ENCODE measurements at places on chromosomes 16 and 17.

GRCh38 chr16:70378869-70379493 lies 32.3 kb downstream of the DDX19A start:
- H3K4me1 ChIP-seq = peaks cover 12% of the 10 kb centered on the region
- H3K4me3 ChIP-seq = peak overlapping the region; percentile 95
- peaks cover 4% of the 10 kb centered on the region for H3K36me3 ChIP-seq
- H3K27ac ChIP-seq = 0 out of 2 replicates have a peak overlapping the region, but pooled peaks have one; percentile 97

DNA sequence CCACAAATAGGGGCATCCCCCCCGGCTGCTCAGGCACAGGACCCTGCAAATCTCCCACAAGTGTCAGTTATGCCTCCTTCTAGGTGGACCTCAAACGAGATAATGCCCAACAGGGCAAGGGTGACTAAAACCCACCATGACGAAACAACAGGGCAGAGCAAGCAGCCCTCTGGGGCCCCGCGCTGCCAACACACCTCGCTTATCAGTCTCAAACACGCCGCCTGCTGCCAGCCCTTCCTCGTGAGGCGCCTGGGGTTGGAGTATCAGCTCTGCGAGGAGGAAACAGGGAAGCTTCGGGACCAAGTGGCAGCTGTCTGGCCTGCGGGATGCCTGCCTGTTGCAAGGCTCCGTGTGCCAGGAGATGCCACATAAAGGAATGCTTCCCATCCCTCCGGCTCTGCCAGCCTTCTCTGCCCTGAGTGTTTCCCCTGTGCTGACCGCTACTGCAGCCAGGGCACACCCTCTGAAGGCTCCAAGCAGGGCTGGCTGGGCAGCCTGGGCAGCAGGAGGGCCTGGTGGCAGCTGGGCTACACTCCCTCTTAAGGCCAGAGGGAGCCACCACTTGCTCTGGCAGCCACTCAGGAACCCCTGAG lies 2.5 kb downstream of the SMIM5 start:
- no peaks in the 10 kb centered on the region for H3K36me3 ChIP-seq
- H3K27me3 ChIP-seq = no peaks in the 10 kb centered on the region
- H3K4me3 ChIP-seq = no peak overlapping the region
- H3K4me1 ChIP-seq = peaks cover 9% of the 10 kb centered on the region
- H3K27ac ChIP-seq = no peak overlapping the region

DNA sequence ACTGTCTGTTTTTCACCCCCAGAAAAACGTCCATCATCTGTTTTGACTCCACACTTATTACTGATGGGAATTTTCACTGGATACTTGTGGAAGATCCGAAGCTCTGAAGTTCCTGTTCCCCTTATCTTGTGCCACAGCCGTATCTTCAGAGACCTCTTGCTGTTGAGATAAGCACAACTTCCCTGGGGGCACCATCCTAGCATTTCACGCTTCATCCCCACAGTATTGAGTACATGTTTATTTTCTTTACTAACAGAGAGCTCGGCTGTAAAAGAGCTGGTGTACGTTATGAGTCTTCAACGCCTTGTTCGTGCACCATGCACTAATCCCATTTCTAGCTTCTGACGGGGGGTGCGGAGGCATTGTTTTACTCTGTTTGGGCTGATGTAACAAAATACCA lies 813.6 kb upstream of the EEF2KMT start:
- H3K4me3 ChIP-seq = no peak overlapping the region
- no peak for DNase-seq
- H3K36me3 ChIP-seq = no peaks in the 10 kb centered on the region
- H3K27ac ChIP-seq = no peak overlapping the region
- peaks cover 2% of the 10 kb centered on the region for H3K4me1 ChIP-seq

DNA sequence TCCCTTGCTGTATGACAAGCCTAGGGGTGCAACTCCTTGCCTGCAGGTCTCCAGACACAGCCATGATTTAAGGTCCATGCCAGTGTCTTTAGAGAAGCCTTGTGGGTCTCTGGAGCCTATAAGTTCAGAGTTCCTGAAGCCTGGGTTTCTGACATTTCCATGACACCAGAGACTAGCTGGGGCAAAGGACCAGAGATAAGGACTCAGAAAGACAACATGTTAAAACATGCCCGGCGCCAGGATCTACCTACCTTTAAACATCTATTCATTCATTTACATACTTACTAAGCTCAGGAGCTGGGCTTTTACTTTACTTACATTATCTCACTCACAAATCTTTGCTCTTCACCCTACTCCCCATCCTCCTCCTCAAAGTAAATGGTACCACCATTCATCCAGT lies 1.5 kb downstream of the MRPL27 start:
- no peak for DNase-seq
- H3K36me3 ChIP-seq = peaks cover 22% of the 10 kb centered on the region
- H3K4me1 ChIP-seq = peaks cover 9% of the 10 kb centered on the region
- no peak overlapping the region for H3K27ac ChIP-seq

- H3K4me3 ChIP-seq = no peak overlapping the region
- no peaks in the 10 kb centered on the region for H3K27me3 ChIP-seq
- H3K27ac ChIP-seq = no peak overlapping the region
- H3K4me1 ChIP-seq = peaks cover 12% of the 10 kb centered on the region
Measured at GRCh38 chr16:5041600-5042133, 7.9 kb upstream of the NAGPA start.

DNA sequence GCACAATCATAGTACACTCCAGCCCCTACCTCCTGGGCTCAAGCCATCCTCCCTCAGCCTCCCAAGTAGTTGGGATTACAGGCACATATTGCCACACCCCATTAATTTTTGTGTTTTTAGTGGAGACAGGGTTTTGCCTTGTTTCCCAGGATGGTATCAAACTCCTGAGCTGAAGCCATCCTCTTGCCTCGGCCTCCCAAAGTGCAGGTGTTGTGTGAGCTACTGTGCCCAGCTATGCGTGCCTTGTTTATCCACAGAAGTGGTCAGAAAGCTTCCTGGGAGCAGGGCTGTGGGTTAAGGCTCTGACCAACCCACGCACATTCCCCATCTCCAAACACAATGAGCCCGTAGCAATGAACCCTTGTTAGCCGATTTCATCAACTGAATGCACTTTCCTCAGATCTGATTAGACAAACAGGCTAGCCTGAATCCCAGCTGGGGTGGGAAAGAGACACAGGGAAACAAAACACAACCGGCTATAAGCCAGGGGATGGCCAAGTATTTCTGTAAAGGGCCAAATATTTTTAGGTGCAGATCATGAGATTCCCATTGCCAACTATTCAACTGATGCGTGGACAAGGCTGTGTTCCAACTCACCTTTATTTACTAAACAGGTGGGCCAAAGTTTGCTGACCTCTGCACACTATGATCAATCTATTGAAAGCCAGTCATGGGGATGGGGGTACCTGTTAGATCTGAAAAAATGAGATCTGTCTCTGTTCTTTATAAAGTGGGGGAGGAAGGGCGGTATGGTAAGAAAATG lies 193.6 kb downstream of the CPPED1 start:
- no peaks in the 10 kb centered on the region for H3K27me3 ChIP-seq
- peaks cover 6% of the 10 kb centered on the region for H3K4me1 ChIP-seq
- no peak for DNase-seq
- no peak overlapping the region for H3K4me3 ChIP-seq

DNA sequence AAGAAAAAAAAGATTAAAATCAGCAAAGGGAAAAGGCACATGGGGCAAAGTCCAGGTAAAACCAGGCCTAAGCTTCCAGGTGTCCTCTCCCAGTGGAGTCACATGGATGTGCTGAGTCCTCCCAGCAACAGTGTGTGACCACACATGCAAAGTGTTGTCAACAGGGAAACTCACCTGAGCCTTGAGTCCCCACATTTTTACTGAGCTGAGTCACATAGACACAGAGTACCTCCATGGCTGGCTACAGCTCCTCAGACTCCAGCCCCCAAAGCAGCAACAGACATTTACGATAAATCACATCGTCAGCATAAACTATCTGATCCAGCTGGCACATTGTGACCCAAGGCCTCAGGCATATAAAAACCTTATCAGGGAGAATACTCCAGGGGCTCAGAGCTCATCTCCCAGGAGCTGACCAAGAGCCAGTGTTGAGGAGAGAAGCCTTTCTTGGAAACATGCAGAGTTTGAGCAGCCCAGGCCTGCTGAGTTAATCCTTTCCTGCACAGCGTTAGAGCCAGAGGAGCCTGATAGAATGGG lies 20.5 kb downstream of the ERCC4 start:
- H3K27me3 ChIP-seq = no peaks in the 10 kb centered on the region
- no peak overlapping the region for H3K27ac ChIP-seq
- no peak overlapping the region for H3K4me3 ChIP-seq
- H3K4me1 ChIP-seq = no peaks in the 10 kb centered on the region
- no peak for DNase-seq
- H3K36me3 ChIP-seq = peaks cover 13% of the 10 kb centered on the region

DNA sequence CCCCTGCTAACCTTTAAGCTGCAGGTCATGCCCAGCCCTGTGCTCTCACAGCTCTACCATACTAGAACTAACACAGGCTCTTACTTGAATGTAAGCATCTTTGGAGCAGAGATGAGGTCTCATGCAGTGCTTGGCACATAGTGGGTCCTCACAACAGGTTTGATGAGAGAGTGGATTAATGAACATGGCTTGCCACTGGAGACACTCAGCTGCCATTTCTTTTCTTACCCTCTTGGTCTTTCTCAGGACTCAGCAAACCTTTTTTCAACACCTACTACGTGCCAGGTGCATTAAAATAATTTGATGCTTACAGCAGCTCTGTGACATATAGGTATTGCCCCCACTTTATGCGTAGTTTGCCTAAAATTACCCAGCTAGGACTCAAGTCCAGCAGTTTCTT lies 133.2 kb downstream of the MSI2 start:
- no peak for DNase-seq
- H3K36me3 ChIP-seq = peaks cover 5% of the 10 kb centered on the region
- no peaks in the 10 kb centered on the region for H3K27me3 ChIP-seq
- peaks cover 23% of the 10 kb centered on the region for H3K4me1 ChIP-seq
- no peak overlapping the region for H3K4me3 ChIP-seq

GRCh38 chr17:65226227-65226626 lies 89.1 kb downstream of the RGS9 start:
- DNase-seq = no peak
- no peak overlapping the region for H3K27ac ChIP-seq
- H3K27me3 ChIP-seq = no peaks in the 10 kb centered on the region
- H3K36me3 ChIP-seq = no peaks in the 10 kb centered on the region

GRCh38 chr17:79075861-79076406 lies 1.3 kb downstream of the ENGASE start:
- peak overlapping the region; percentile 74 for H3K4me3 ChIP-seq
- peaks cover 3% of the 10 kb centered on the region for H3K36me3 ChIP-seq
- DNase-seq = no peak
- no peak overlapping the region for H3K27ac ChIP-seq
- peaks cover 7% of the 10 kb centered on the region for H3K4me1 ChIP-seq

- DNase-seq = no peak
- no peak overlapping the region for H3K4me3 ChIP-seq
- no peaks in the 10 kb centered on the region for H3K36me3 ChIP-seq
- peaks cover 10% of the 10 kb centered on the region for H3K27me3 ChIP-seq
- H3K4me1 ChIP-seq = peaks cover 1% of the 10 kb centered on the region
- no peak overlapping the region for H3K27ac ChIP-seq
Measured at GRCh38 chr17:50062293-50063243, 6.7 kb downstream of the ITGA3 start.

DNA sequence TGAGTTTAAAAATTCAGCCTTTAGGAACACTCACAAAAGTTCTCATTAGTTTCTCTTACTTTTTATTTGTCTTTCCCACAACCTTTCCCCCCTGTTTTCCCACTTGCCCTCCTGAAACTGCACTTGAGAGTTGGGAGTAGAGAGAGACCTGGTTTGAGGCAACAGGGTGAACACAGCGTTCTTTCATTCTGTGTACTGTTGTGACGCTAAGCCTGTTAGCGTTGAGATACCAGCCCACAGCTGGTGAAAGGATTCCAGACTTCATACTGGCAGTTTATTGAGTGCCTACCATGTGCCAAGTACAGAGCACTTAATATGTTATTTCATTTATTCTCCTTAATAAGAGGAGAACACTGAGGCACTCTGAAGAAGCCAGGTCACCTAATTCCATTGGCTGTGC lies 10.3 kb downstream of the TNRC6C start:
- no peaks in the 10 kb centered on the region for H3K36me3 ChIP-seq
- H3K27me3 ChIP-seq = no peaks in the 10 kb centered on the region
- H3K4me1 ChIP-seq = peaks cover 24% of the 10 kb centered on the region
- DNase-seq = no peak
- H3K27ac ChIP-seq = no peak overlapping the region

DNA sequence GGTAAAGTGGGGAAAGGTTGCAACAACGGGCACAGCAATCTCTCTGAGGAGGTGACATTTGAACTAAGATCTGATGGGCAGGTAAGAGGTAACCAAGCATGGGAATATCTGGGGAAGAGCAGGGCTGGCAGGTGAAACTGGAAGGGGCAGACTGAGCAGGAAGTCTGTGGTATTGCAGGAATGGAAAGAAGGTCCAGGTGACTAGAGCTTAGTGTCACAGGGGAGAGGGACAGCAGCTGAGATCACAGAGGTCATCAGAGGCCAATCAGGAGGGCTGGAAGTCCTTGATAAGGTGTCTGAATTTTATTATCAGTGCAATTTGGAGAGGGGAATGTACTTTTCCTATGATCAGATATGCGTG lies 73.3 kb upstream of the DHX40 start:
- no peak overlapping the region for H3K27ac ChIP-seq
- H3K4me3 ChIP-seq = no peak overlapping the region
- H3K27me3 ChIP-seq = no peaks in the 10 kb centered on the region
- DNase-seq = peak; percentile 18
- no peaks in the 10 kb centered on the region for H3K4me1 ChIP-seq
- H3K36me3 ChIP-seq = no peaks in the 10 kb centered on the region

GRCh38 chr17:44063704-44064639 lies 2.5 kb downstream of the LSM12 start:
- peak overlapping the region; percentile 66 for H3K27ac ChIP-seq
- no peaks in the 10 kb centered on the region for H3K27me3 ChIP-seq
- peaks cover 18% of the 10 kb centered on the region for H3K4me1 ChIP-seq
- peak overlapping the region; percentile 97 for H3K4me3 ChIP-seq
- H3K36me3 ChIP-seq = peaks cover 48% of the 10 kb centered on the region

- H3K4me1 ChIP-seq = no peaks in the 10 kb centered on the region
- DNase-seq = no peak
- H3K4me3 ChIP-seq = no peak overlapping the region
- no peak overlapping the region for H3K27ac ChIP-seq
- H3K27me3 ChIP-seq = no peaks in the 10 kb centered on the region
- no peaks in the 10 kb centered on the region for H3K36me3 ChIP-seq
Measured at GRCh38 chr16:87368029-87368770, 15.4 kb downstream of the FBXO31 start.

GRCh38 chr17:76000016-76000754 lies 470 bp upstream of the CDK3 start:
- H3K4me1 ChIP-seq = no peaks in the 10 kb centered on the region
- no peak overlapping the region for H3K27ac ChIP-seq
- H3K36me3 ChIP-seq = no peaks in the 10 kb centered on the region
- no peak overlapping the region for H3K4me3 ChIP-seq
- peak; percentile 93 for DNase-seq

GRCh38 chr16:76818606-76819181 lies 372.3 kb upstream of the MON1B start:
- no peak overlapping the region for H3K4me3 ChIP-seq
- no peaks in the 10 kb centered on the region for H3K36me3 ChIP-seq
- H3K4me1 ChIP-seq = no peaks in the 10 kb centered on the region
- DNase-seq = no peak

Measured in GM23338 (cell line).